ENCODE measurements at places on chromosomes 16 and 17.

GRCh38 chr17:70099294-70099693 lies 24.3 kb downstream of the KCNJ16 start:
- no peak for DNase-seq

- DNase-seq = peak; percentile 91
Observed at GRCh38 chr16:87461466-87461991, 31.3 kb downstream of the ZCCHC14 start.

DNA sequence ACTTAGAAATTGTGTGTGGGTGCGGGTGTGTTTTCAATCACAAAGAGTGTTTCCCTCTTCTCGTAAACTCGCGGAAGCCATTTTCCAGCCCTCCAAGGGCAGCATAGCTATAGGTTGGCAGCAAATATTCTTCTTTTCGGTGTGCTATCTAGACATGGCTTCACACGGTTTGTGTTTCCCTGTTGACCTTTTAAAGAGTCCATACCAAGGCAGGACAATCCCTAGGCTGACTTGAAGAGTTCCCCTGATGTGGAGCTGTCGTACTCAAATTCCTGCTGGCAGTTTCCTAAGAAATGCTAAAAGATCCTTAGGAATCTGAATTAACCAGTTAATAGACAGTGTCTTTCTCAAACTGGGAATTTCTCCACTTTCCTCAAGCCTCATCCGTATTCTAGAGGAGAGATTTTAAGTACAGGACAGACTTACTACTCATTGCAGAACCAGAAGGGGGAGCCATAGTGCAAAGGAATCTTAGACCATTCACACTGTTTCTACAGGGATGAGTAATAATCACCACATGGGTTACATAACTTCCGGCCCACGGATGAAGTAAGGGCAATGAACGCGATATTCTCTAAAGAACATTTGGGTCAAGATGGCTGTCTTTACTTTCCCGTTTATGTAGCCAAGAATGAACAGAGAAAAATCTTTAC lies 288.6 kb upstream of the ELAC2 start:
- peak; percentile 53 for DNase-seq

DNA sequence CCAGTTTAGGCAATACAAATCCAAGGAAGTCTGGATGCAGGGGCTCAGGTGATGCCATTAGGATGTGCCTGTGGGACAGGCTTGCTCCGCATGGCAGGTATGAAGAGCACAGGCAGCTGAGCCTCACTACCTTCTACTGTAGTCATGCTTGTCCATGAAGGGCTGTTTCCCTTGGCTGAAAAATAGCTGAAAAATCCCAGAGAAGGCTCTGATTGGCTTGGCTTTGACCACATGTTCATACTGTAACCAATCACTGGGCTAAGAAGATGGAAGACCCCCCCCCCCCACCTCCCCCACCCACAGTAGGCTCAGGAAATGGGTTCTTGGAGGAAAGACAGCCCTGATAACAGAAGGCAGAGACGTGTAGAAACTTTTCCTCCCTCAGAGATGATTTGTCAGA lies 66.5 kb upstream of the LGALS9 start:
- DNase-seq = no peak

- no peak for DNase-seq
Observed at GRCh38 chr16:54936979-54937670, 6.5 kb downstream of the IRX5 start.

DNA sequence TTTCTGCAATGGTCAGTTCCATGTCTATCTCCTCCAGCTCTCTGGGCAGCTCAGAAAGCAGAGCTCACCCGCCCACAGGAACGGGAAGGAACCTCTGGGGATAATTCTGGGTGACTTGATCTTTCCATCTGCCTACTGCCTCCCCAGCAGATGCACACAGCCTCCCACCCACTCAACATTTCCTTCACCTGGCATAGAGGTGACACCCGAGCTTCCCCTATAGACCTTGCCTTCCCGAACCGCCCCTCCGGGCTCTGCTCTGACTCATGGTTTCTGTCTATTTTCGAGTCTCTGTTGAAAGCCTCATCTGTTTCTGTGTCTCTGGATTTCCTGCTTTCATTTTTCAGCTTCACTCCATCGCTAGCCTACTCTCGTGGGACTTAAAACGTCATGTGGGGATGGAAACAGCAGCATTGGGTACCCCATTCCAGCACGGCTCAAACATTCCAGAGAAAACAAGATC lies 11.4 kb downstream of the GGA3 start:
- no peak for DNase-seq

DNA sequence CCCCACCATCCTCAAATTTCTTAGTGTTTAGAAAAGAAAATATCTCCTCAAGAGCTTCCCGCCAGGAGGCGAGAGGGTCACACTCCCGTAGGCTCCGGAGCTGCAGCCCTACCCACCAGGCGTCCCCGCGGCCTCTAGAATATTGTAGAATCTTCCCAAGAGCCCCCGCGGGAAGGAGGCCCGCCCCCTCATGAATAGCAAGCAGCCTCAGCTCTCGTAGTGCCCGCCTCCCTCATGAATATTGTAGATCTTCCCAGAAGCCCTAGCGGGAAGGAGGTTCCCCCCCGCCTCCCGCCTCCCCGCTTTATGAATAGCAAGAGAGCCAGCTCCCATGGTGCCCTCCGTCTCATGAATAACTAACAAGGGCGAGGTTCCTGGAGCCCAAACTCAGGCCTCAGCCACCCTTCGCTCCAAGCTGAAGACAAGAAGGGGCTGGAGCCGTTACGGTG lies at the start of gene FBXO47:
Gene FBXO47 (minus strand): TSS at position 114 of the 449 bp plus-strand sequence. CDS start 4,378 bp downstream, outside the sequence.
- DNase-seq = no peak

DNA sequence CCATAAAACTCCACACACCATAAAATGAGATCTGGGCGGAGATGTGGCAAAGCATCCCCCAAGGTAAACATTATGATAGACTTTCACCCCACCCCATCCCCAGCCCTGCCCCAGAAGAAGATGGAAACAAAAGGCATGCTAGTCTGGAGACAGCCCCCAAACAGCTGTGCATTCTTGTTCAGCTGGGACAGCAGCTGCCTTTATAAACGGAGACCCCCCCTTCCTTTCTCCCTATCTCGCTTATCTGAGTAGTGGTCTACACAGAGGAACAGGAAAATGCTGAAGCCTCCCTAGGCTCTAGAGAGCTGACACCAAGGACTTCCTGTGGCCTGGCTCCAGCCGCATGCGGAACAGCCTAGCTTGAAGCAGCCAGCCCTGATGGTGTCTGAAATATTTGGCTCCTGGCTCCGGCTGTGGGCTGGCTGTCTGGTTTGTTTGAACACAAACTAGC lies 190.3 kb upstream of the ANKFN1 start:
- peak; percentile 26 for DNase-seq

DNA sequence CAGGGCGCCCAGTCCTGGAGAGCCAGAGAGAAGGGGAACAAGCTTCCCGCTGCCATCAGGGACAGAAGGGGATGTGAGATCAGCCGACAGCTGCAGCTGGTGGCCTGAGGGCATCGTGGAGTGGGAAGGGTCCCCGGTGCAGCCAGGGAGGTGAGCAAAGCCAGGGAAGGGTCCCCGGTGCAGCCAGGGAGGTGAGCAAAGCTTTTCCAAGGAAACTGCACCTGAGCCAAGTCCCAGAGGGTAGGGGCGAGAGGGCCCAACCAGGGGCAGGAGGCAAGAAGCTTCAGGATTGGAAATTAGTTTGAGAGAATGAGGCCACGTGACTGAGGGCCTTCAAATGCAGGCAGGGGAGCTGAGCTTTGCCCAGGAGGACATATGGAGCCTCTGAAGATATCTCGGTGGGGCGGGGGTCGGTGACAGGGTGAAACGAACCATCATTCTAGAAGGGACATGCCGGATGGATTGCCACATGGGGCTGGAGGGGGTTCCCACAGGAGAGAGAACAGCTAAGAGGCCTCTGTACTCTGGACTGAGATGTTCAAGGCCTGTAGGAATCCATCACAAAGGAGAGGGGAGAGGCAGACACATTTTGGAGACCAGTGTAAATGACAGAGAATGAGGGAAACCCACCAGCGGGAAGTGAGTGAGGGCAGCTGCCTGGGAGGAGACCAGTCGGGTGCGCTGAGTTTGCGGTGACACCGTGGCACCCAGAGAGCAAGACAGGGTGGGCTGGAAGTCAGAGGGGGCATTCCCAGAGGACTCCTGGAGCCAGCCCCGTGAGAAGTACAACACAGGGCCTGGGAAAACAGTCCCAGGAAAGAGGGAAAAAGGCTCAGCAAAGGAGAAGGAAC lies 31.4 kb upstream of the RPH3AL start:
- no peak for DNase-seq

- DNase-seq = peak; percentile 17
Observed at GRCh38 chr17:15233022-15233805, 31.9 kb downstream of the PMP22 start.

DNA sequence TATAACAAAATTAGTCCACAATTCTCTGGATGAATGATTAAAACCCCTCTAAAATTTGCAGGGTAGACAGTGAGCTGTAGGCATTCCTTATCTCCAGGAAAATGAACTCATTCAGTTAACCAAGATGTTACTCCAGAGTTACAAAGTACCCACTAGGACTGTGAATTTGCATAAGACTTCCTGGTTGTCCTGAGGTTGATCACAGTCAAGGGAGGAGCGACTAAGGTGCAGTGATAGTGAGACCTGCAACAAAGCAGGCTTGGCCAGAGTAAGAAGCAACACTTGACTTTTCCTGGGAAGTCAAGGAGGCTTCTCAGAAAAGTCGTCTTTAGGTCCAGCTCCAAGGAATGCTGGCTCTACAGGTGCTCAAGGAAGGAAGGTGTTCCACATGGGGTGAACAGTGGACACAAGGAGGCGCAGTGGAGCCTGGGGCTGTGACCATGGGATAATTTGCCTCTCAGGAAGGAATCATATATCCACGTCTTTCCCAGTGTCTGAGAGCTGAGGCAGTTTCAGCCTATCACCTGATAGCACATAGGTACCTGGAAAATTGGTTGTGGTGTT lies 821.1 kb upstream of the EEF2KMT start:
- DNase-seq = no peak

GRCh38 chr17:28240688-28241340 lies 78.2 kb upstream of the TMEM97 start:
- no peak for DNase-seq

GRCh38 chr17:61834610-61835009 lies 28.7 kb downstream of the BRIP1 start:
- DNase-seq = no peak

DNA sequence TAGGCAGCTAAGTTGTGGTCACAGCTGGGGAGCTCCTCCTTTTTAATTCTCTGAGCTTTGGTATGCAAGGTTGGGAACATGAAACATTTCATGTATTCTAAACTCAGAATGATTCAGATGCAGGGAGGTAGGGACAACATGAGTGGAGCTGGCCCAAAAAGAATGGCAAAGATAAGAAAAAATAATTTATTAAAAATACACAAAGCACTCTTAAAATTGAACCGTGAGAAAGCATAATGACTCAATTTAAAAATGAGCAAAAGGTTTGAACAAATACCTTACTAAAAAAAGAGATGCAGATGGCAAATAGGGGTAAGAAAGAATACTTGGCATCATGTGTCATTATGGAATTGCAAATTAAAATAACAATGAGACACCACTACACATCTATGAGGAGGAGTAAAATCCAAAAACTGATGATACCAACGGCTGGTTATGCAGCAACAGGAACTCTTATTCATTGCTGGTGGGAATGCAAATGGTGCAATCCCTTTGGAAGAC lies 175.6 kb upstream of the IRX3 start:
- no peak for DNase-seq

- no peak for DNase-seq
Observed at GRCh38 chr16:64449506-64449905, 672.4 kb downstream of the CDH11 start.

Data from urothelium cell line (cell line).